ENCODE measurements at places on chromosomes 1 and 21.

DNA sequence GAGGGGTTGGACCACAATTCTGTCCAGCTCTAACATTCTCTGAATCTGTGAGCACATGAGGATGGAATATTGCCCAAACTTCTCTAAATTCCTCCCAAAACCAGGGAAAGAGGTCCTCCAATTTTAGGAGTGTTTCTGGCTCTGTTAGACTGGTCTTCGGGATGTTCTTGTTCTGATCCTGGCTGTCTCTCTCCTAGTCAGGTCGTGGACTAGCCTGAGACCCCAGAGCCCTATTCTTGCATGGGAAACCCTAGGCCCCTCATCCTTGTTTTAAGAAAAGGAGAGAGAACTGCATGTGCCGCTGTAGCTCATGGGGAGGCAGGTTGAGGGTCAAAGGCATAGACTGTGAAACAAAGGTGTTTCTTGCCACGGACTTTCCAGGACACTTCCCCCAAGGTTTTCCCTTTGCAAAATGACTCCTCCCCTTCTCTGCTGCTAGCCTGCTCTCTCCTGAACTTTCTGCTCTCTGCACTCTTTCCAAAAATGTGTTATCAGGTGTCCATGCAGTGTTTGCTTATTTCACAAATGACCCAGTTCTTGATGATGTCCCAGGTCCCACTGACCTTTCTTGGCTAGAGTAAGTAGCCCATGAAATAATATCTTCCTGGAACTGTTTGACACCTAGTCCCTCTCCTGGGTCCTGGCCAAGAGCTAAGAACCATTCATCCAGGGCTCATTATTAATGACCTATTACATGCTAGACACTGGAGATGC lies 29.3 kb upstream of the RD3 start:
- no peak for DNase-seq

DNA sequence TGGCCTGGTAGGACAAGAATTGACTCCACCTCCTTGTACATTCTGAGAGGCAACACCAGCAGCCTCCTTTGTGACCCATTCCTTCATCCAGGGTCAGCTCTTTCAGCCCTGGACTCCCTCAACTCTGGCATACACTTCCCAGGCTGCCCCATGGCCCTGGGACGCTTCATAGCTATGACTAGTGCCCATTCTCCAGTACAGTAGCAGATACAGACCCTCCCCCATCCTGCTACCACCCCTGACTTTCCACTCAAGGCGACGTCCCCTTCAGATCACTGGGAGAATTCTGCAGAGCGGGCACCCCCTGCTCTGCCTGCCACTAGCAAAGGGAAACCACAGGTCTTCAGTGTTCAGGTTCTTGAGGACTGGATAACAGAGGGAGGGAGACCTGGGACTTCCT lies 99.7 kb upstream of the HMGB4 start:
- no peak for DNase-seq

- DNase-seq = no peak
These were observed 32.2 kb downstream of the OPTC start for GRCh38 chr1:203526130-203526529.

DNA sequence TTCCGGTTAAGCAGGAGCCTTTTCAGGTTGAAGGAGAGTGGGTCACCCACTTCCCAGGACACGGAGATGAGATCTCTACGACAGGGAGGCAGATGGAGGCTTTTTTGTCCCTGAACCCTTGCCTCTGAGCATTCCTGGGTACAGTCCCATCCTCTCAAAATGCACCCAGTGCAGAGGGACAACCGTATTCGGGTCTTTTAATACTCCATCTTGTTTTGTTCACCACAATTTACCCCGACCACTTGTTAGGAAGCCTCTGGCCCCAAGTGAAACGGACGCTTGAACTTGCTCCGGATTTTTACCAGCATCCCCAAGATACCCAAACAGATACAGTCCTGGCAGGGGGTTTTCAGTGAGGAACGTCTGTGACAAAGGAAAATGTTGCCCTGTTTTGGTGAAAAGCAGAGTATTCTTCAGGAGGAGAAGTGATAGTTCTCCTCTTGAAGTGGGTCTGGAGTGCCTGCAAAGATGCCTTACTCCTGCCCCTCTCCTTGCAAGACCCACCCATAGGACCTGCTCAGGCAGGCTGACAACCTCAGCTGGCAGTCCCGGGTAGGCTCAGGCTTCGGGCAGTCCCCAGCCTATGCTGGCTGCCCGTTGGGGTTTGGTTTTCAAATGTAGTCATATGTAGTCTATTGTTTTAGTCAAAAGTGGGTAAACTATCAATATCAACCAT lies 669 bp upstream of the ARL8A start:
- DNase-seq = no peak

DNA sequence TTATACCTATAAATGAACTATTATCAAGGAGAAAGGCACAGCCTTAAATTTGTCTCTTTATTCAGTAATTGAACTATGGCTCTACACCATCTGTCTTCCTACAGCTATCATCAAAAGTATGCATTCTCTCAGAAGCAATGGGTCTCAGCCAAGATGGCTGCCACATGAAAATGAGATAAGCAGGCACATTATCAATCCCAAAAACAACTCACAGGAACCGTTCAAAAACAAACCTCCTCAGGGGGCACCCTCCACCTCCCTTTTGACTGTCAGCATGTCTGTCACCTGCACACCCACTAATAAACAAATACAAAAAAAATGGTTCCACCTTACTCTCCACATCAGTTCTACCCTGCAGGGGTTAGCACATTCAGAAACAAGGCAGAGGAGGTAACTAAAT lies 23.6 kb downstream of the KIAA0319L start:
- DNase-seq = no peak

DNA sequence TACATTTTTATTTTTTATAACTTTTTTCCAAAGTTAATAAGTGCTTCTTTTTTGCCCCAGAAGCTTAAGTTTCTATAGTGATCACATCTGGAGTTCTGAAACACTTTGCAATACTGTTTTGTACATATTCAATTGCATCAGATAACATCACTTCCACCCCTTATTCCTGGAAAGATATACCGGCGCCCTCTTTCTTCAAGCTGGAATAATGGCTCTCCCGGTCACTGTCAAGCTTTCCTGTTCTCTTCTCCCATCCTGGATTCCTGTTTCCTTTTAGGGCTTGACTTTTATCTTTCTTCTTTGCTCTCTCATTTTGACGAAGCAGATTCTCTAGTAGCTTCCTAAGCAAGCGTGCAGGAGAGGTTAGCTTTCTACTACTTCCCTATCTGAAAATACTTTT lies 1866.8 kb downstream of the MRPL39 start:
- no peak for DNase-seq

GRCh38 chr1:191886977-191887376 lies 271.3 kb upstream of the RGS18 start:
- no peak for DNase-seq
